ENCODE measurements at places on chromosomes 6 and 20.
A peak's percentile ranks its signal among the peaks of the same experiment; 100 is the strongest.

DNA sequence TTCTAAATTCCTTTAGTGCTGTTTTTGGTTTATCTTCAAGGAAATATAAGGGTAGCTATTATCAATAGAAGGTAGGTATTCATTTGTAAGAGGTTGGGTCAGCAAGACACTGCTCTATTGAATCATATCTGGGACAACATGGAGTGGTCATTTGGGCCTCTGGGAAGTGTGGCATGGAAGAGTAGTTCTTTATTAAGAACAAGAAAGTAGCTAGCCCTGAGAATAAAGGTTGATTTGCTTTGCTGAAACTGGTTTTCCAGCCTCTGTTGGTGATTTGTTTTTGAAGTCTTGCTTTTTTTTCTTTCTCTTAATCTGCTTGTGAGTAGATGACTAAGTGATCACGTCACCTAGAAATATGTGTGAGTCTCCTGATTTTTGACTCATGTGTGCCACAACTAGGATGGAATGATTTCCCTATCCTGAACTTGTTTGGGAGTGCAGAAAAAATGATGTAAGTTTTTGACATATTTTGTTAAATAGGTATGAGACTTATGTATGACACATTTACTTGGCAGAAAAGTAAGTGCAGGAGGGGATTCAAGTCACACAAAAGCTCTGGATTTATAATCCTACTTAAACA lies 381.8 kb downstream of the CENPW start:
- DNase-seq: peak; percentile 34

- no peak for DNase-seq
Measured at GRCh38 chr6:56984361-56984760, 29.5 kb downstream of the BEND6 start.

GRCh38 chr6:34745277-34746103 lies 11.8 kb upstream of the SNRPC start:
- peak; percentile 94 for DNase-seq

GRCh38 chr6:85983032-85983659 lies 340.5 kb upstream of the SYNCRIP start:
- DNase-seq: no peak

DNA sequence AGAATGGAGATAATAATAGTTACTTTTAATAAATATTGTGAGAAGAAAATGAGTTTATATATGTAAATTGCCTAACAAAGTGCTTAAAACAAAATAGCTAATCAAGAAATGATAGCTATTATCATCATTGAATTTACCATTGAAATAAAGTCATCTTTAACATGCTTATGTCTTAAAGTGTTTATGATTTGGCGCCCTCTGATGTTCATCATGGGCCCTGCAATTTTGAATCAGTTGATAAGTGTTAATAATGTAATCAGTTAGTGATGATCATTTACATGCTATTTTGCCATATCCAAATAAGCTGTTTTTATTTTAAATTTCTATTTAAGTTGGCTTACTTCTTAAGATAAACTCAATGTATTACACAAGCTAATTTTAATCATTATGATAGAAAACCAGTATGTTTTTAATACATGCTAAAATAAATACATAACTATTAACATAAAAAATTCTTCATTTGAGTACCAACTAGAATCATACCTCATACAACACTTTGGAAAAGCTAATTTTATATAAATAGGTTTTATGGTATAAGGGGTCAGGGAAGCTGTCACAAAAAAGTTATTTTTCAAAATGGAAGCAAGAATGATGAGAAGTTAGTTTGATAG lies 39.2 kb upstream of the TPD52L1 start:
- peak; percentile 43 for DNase-seq

DNA sequence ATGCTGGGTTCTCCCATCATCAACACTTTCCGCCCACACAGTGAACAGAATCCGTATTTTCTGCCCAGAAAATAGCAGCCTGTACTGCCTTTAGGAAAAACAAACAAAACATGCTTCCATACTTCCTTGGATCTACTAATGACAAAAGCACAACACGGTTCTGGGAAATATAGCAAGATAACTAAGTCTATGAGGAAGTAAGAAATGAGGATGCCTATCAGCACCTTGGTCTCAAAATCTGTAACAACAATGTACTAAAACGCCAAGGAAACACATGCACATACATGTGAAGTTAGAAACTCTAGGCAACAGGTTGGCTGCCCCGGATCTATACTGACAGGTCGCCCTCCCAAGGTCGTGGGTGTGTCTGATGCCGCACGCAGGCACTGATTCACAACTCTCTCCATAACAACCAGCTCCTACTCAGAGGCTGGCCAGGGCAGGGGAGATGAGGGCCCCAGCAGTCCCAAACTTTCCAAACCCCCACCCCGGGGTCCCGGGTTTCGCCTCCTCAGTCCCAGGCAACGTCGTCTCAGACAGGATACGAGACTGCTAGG lies 710 bp downstream of the BTBD9 start:
- peak; percentile 46 for DNase-seq

DNA sequence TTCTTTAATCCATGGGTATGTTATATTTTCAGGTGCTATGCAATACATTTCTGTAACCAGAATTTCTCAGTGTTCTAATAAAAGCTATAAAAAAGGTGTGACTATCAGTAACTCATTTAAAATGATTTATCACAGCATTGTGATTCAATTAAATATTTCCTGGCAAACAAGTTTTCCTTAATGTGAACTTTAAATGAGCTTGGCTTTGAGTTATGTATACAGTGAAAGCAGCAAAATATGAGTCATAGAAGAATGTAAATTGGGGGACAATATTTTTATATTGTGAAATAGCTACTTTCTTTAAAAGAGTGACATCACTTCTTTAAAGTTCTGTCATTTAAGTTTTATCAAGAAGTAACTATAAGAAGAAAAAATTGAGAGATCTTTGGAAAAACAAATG lies 484.9 kb upstream of the MAN1A1 start:
- DNase-seq: no peak

- DNase-seq: no peak
Measured at GRCh38 chr6:156205678-156206077, 571.5 kb upstream of the ARID1B start.

GRCh38 chr6:21438237-21438985 lies 155.1 kb upstream of the SOX4 start:
- no peak for DNase-seq

DNA sequence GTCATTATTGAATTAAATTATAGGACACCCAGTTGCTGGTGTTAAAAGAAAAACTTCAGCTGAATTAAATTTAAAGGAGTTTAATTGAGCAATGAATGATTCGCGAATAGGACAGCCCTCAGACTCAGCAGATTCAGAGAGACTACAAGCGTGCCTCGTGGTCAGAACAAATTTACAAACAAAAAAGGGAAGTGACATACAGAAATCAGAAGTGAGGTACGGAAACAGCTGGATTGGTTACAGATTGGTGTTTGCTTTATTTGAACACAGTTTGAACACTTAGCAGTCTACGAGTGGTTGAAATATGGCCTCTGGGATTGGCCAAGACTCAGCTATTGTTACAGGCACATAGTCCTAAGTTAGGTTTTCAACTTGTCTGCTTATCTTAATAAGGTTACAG lies 25.8 kb upstream of the TNFRSF21 start:
- DNase-seq: no peak

DNA sequence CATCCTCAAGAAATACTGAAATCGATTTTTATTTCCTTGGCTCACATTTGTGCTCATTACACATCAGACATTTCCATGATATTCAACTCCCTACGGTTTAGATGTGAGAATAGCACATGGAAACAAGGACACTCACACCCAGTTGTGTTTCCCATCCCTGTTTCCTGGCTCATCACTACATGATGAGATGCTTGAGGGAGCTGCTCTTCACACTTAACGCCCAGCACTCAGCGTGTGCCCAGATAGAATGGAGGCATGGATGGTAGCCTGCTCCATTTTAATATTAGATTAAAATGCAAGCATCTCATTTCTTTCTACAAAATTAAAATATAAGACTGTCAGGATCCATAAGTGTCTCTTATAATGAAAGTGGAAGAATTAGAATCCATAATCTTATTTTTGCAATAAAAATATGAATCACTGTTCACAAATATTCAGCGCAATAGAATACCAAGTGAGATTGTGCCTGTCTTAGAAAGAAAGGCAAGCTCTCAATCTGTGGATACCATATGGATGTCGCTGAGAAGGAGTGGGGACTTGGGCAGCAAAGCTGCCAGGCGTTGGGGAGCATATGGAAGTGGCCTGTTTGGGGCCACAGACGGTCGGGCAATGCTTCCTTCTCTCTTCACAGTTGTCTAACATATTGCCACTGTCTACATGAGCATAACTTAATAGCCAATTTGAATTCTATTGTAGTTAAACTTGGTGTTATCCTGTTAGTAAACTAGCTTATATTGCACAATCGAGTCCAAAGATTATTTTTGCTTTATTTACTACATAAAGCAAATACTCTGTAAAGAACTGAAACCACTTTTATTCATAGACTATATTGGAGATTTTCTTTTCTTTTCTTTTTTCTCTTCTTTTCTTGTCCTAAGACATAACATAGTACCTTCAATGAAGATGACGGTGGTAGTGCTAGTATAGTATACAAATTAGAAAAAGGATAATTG lies 206.8 kb upstream of the QKI start:
- DNase-seq: no peak

DNA sequence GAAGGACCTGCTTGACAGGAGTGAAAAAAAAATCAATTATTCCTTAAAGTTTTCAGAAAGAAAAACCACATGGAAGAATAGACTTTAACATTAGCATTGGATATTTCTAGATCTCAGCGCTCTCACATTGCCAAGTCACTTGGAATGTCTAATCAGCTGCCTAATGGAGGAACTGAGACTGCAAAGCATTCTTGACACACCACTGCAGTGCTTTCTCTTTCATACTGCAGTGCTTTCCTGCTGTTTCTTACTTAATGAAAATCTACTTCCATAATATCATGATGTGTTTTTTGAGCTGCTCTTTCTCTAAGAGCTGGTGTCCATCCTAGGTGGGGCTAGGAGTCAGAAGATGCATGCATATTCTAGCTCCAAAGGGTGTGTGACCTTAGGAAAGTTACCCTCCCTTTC lies 20.4 kb upstream of the MCM3 start:
- no peak for DNase-seq

All from Calu3 (cell line).